ENCODE measurements at places on chromosomes 6 and 20. TPM values are rescaled to one million over a fixed set of nuclear protein-coding genes. Genes with fewer than 3 reads are reported as not detected.

KCNK5 gene
- total RNA-seq: not detected

MYMX gene
- not detected for total RNA-seq

TPMT gene
- total RNA-seq: 7.6 TPM

IPCEF1 gene
- not detected for total RNA-seq

HEY2 gene
- not detected for total RNA-seq

PKIB gene
- total RNA-seq: 0.90 TPM

OOEP gene
- not detected for total RNA-seq

All from cardiac atrium fibroblast (primary cell).